ENCODE measurements at places on chromosomes 12 and 14.

GRCh38 chr12:42422785-42423184 lies 96.8 kb downstream of the PPHLN1 start:
- DNase-seq = no peak

DNA sequence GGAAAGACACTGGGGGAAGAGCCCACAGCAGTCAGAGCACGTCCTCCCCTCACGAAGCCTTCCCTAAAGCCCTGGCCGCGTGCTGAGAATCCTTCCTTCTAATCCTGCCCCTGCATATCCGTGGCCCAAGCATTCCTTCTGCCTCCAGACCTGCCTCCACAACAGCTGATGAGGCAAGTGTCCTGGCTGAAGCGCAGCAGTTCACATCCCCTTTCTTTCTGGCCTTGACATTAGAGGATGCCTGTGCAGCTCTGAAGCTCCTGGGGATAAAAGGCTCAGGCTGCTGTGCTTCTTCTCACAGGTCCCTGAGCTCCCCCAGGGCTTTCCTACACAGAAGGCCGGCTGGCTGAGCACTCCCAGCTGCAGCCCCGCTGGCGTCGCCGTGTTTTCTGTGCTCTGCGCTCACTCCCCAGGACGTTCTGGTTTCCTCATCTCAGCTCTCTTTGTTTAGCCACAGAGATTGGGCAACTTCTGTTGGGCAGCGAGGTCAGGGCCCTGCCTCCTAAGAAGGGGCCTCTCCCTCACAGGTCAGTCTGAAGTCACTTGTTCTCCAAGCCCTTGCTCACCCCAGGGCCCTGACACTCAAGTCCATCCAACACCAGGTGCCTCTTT lies 45.8 kb downstream of the NINJ2 start:
- DNase-seq = no peak

DNA sequence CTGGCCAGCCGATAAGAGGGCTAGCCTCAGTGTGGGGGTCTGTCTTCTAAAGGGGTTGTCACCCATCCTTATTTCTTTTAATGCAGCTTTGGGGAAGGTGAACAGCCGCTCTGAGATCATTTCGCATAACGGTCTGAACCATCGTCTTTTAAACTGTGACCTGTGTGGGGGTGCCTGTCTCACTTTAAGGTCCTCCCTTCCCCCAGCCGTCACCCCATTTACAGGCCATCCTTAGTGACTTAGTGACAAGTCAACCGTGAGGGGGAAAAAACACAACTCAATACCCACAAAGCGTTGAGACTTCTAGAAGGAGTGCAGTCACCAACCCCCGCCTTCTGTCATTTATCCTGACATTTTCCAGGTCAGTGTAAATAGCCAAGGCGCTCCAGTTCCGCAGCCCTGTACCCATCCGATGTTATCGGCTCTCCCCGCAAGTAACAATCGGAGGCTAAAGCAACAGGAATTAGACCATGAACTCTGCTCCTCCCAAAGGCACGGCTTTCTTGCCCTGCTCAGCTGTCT lies 505 bp upstream of the DENND5B start:
- DNase-seq = no peak

- no peak for DNase-seq
Observed at GRCh38 chr12:21541773-21542172, 15.7 kb downstream of the SPX start.

GRCh38 chr14:78154827-78155226 lies 15.3 kb upstream of the NRXN3 start:
- DNase-seq = no peak

DNA sequence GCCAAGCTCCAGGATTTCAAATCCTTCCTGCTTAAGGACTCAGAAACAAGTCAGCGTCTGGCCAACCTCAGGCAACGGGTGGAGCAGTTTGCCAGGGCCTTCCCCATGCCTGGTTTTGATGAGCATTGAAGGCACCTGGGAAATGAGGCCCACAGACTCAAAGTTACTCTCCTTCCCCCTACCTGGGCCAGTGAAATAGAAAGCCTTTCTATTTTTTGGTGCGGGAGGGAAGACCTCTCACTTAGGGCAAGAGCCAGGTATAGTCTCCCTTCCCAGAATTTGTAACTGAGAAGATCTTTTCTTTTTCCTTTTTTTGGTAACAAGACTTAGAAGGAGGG lies 4.7 kb downstream of the SHMT2 start:
- no peak for DNase-seq

GRCh38 chr14:71554323-71554722 lies 377.9 kb upstream of the RGS6 start:
- no peak for DNase-seq

DNA sequence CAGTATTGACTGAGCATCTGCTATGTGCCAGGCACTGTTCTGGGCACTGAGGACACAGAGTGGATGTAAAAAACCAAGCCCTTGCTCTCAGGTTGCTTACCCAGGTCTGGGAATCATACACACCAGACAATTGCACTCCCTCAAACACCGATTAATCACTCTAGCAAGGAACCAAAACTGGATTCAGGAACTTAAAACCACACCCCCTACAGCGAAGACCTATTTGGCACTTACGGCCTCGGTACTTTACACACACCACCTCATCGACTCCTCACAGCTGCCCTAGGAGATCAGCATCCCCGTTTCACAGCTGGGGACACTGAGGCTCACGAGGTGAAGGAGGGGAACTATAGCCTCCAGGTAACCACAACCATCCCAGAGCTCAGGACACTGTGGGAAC lies 1.6 kb downstream of the GLTP start:
- no peak for DNase-seq

DNA sequence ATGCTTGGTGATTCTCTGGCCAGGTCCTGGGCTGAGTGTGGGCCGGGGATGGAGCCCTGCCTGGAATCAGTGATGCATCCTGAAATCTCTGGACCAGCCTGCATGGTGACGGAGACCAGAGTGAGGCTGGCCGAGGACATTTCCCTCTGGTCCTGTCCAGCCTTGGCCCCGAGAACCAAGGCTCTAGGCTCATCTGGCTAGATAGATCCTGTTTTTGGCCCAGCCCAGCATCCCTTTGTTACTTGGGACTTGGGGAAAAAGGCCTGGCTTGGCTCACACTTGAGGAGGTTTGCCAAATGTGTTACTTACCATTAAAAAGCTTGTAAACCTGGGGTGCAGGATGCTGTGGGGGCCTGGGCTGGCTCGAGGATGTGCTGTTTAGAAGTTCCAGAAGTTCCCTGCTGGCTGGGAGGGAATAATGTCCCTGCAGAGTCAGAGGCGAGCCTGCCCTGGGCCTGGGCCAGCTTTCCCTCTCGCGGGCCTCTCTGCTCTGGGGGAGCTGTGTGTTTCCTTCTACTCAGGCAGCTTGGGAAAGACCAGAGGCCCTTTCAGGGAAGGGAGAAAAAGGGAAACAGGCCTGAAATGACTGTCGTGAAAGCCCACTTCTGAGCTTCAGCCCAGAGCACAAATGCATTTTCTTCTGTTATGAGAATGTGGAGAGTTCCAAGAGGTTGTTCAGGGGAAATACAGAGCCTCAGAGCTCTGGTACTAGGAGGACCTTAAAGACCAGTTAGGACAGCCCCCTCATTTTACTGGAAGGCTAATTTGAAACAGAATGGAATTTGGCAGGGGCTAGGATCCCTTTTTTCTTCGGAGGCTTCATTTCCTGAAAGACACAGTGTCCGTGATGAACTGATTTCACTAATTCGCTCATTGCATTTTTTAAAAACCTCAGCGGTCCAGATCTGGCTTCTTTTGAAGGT lies 47.2 kb upstream of the CTDSP2 start:
- no peak for DNase-seq

GRCh38 chr12:13288937-13289652 lies 92.6 kb downstream of the EMP1 start:
- no peak for DNase-seq

DNA sequence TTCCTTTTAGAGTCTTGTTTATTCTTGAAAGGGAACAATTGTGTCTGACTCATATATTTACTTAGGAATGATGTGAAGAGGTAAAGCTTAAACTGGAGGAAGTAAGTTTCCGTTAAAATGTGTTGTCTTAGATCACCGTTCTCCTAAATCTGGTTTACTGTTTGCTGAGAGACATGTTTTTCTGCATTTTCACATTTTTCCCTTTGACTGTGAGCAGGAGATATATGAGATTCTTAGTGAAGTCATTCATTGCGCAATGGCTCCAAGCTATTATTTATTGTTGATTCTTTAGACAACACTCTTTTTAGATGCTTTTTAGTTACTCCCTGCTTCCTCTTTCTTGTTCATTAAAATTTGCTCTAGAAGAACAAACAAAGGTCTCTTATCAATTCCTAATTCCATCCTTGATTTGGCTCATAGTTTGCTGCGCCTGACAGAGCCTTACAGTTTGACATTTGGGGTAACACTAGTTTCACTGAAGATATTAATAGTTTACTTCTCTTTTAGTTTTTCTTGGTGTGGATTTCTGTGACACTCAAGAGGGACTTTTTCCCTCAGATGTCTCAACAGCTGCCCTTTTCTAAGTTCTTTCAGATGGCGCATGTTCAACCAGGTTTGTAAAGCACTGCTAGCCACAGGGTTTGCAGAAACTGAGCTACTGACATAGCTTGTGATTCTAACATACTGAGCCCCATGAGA lies 11.4 kb downstream of the CLECL1 start:
- no peak for DNase-seq

- DNase-seq = no peak
Observed at GRCh38 chr12:43271659-43272058, 280.3 kb downstream of the ADAMTS20 start.

DNA sequence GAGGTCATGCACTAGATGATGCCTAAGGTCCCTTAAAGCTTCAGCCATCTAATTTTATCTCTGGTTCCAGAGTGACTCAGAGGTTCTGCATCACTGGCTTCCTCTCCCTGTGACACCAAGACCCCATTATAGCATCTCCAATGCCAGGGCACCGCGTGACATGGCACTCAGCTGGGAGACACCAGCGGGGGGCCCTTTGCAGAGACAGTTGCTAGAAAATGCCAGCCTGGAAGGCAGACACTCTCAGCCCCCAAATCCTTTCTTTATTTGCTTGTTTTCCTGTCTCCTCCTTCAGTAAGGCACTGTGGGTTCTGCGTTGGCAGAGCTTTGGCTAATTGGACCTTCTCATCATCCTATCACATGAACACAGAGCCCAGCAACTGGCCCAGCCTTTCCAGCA lies 123.5 kb upstream of the VRK1 start:
- no peak for DNase-seq

- DNase-seq = no peak
Observed at GRCh38 chr14:69941768-69942742, 62.8 kb downstream of the SMOC1 start.

DNA sequence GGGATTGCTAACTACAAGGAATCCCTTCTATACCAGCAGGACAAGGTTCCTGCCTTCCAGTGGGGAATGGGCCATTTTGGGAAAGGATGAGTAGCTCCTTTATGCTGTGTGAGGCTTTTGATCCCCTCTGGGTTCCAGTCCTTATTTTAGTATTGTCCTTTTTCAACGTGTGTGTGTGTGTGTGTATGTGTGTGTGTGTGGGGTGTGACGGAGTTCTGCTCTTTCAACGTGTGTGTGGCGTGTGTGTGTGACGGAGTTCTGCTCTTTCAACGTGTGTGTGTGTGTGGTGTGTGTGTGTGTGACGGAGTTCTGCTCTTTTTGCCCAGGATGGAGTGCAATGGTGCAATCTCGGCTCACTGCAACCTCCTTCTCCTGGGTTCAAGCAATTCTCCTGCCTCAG lies 27.4 kb downstream of the RAB35 start:
- DNase-seq = no peak

DNA sequence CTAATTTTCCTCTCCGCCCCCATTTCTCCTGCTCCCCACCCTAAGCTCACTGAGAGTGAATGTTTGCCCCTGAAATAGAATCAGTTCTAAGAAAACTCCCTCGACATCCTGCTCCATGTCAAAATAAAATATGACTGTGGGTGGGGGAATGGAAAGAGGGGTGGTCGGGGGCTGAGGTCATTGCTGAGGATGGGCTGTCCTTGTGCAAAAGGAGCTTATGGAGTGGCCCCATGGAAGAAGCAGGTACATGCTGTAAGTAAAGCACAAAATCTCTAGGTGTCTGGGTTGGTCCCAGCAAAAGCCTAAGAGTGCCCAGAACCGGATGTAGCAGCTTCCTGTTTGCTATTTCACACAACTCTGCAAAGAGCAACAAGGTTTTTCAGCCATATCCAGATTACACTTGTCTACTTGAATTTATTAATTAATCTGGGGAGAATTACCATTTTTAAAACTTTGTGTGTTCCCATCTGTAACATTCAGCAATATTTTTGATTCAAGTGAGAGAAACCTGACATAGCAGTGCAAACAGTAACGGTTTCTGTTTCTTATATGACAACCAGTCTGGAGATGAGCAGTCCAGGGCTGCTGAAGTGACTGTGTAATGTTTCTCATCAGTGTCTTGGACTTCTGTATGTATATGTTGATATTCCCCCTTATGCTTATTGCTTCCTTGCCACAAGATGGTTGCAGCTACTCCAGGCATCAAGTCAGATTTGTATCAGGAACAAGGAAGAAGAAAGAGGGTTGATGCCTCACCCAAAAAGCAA lies 40.4 kb upstream of the GZMB start:
- peak; percentile 33 for DNase-seq

DNA sequence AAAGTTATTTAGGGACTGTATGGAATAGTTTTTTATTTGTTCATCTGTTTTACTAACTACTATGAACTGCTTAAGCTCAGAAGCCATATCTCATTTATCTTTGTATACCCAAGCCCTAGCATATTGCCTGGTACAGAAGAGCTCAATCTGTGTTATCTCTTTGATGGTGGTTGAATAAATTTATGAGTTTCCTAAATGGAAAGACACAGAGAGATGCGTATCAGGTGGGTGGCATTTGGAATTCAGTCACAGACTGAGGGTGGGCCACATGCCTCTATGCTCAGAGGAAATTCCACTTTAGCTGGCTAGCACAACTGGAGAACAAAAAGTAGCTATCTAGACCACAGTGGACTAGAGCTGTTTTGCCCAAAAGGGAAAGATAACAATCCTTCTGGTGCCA lies 145.5 kb downstream of the SLC6A15 start:
- no peak for DNase-seq

- no peak for DNase-seq
Observed at GRCh38 chr14:53979747-53980642, 23.4 kb upstream of the BMP4 start.

DNA sequence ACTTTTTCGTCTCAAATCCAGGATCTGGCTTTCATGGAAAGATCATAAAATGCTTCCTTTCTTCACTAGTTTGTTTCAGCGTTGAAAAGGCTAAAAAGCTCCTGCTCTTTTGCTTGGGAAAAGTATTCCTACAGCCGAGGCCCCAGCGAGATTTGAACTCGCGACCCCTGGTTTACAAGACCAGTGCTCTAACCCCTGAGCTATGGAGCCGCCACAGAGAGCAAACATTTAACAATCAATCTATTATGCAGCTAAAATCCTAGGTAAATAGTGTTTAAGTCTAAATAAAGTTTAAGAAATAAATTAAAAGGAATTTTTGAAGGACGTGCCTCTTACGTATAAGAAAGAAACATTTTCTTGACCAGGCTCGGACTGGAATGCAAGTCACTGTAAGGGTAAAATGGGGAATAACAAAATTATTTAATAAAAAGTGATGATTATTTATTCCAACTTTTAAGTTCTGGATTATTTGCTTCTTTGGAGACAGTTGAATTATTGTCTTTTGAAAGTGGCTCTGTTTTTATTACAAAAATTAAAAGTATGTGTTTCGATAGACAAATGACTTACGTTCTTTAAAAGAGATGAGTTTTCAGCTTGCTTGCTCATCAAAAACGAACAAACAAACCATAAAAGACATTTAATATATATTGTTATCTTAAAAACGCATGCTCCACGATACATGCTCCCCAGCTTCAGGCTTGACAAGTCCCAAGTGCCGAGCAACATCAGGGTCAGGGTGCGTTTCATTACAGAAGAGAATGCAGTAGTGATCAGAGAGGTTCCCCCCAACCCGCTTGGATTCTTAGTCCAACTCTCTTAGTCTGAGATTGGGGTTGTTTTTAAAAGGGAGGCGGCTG lies 10.2 kb downstream of the OR6S1 start:
- peak; percentile 60 for DNase-seq

GRCh38 chr12:54296393-54297099 lies 4.3 kb downstream of the NFE2 start:
- no peak for DNase-seq
